ENCODE measurements at places on chromosomes 4 and X.

GRCh38 chr4:8849266-8850073 lies 22.2 kb downstream of the HMX1 start:
- no peak for DNase-seq

GRCh38 chrX:44731160-44731559 lies 112.7 kb upstream of the DUSP21 start:
- peak; percentile 14 for DNase-seq

DNA sequence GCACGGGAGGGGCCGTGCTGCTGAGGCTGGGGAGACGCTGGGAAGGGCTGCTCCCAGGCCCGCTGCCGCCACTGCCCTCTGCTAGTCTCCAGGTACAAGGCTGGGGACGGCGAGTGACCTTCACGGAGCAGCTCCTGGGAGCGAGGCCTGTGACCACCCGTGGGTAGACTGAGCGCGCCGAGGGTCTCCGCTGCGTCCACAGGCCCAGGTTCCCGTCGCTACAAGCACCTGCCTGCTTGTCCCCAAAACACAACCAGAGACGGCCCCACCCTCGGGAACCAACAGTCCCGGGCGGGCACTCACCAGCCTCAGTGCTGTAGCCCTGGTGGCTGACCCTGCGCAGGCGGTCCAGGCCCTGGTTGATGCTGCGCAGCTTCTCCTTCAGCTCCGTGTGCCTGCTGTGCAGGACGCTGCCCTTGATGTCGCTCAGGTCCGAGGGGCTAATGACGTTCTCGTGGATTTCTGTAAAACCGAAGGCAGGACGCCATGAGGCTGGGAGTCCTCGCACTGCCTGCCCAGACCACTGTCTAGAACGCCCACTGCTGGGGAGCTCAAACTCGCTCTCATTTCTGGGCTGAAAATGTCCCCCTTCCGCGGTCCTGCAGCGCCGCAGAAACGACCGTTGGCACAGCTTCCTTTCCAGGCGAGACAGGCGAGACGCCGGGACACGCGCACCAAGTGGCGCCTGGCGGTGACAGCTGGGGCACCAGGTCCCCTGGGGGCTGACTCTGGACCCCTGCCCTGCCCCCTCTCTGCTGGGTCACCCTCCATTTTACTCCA lies 14.3 kb downstream of the LRPAP1 start:
- DNase-seq: no peak

GRCh38 chr4:87875191-87875590 lies 42.4 kb downstream of the MEPE start:
- DNase-seq: no peak

- DNase-seq: peak; percentile 83
Observed at GRCh38 chr4:141646969-141647368, 10.6 kb downstream of the IL15 start.

DNA sequence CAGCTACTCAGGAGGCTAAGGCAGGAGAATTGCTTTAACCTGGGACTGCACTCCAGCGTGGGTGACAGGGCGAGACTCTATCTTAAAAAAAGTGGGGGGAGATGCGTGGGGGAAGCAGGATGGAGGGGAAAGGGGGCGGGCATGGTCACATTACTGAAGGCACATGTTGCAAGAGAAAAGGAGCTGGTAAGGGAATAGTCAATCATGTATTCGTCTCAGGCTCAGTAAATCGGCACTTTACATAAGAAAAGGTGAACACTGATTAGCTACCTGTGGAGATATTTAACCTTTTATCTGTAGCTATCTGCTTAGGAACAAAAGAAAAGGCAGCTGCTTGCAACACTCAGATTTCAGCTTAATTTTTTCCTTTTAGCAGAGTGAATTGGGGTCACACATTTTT lies 132.5 kb downstream of the PLS3 start:
- DNase-seq: no peak

GRCh38 chr4:142585411-142585810 lies 260.7 kb downstream of the INPP4B start:
- DNase-seq: no peak

DNA sequence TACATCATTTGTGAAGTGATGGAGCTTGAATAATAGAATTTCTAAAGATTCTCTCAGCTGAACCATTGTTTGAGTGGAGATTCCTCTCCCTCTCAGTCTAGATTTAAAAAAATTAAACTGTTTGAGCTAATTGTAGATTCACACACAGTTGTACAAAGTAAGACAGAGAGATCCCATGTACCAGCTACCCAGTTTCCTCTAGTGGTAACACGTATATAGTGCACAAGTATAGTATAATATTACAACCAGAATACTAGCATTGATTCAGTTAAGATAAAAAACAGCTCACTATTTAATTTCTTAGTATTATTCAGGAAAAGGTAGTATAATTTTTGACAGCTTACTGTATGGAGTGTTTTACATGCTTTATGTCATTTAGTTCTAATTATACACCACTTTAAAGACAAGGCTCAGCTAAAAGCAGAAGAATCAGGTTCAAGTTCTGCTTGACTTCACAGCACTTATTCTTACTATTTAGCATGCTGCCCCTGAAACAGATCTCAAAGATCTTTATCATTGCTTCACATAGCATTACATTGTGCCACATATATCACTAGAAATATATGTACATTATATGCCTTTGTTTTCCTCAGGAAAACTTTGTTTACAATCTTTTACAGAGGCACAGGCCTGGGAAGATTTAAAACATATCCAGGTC lies 136.1 kb downstream of the SNCA start:
- DNase-seq: no peak

DNA sequence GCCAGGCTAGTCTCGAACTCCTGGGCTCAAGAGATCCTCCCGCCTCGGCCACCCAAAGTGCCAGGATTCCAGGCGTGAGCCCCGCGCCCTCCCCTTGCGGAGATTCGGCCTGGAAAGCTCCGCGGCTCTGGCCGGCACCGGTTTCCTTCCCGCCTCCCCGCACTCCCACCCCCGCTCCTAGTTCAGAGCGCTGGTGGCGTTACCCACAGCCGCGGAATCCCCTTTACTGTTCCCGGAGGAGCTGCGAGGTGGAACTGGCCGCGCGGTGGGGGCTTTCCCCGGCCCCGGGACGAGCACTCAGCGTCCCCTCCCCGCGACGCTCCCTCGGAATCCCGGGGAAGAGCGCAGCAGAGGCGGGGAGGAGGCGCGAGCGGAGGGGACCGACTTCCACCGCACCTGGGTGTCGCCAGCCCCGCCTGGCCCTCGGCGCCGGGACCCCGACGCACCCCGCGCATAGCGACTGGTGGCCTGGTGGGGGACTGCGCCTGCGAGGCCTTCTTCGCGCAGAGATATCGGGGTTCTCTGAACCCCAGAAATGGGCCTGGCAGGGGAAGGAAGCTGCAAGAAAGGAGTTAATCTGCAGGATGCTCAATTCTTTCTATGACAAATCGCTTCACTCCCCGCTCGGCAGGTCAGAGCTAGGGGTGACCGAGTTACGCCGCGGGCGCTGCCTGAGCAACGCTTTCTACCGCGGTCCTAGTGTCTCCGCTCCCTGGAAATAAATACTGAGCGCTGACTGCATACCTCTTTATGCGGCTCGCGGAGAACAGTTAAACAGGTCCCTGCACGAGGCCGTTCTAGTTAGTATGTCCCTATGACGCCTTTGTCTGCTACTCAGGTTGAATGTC lies 14.6 kb upstream of the SLC25A4 start:
- no peak for DNase-seq

DNA sequence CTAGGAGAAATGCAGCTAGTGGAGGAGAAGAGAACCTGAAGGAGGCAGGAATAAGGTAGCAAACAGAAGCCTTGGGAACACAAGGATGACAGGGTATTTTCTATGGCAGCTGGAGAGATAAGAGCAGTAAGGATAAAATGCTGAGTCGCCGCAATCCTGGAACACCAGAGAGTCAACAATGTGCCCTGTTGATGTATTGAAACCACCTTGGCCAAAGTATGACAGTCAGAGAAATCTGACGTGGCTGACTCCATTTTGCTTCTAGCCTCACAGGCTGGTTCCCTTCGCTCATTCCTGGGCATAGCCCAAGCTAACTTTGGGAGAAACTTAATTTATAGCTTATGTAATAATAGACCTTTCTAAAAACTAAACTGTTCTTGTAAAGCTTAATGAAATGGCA lies 56.6 kb upstream of the C4orf54 start:
- DNase-seq: no peak

- peak; percentile 6 for DNase-seq
Observed at GRCh38 chr4:63717384-63717783, 691.9 kb downstream of the TECRL start.

DNA sequence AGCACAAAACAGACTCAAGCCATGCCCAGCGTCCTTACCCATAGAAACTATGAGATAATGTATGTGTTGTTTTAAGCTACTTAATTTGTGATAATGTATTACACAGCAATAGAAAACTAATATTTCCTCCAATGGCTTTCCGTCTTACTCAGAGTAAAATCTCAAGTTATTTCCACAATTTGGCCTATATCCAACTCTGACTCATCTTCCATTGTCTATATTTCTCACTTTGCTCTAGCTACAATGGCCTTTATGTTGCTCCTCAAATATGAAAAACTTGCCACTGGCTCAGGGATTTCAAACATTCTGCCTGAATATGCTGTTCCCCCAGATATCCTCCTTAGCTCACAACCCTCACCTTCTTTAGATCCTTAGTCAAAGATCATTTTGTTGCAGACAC lies 31.6 kb downstream of the IQCM start:
- DNase-seq: peak; percentile 63

GRCh38 chr4:104919406-104919805 lies 227.3 kb upstream of the TET2 start:
- no peak for DNase-seq

DNA sequence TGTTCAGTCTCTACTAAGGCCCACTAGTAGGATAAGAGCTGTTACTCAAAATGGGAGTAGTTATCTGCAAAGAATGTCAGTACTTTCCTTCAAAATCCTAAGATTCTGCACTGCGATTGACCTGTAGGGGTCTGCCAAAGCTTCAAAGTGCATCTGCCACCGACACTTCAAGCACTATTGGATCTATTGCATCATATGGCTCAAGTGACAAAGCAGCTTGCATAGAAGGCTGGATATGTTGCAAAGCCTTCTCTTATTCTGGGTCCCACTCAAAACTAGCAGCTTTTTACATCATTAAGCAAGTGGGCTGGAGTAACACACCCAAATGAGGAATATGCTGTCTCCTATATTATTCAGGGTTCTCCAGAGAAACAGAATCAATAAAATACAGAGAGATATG lies 115.4 kb upstream of the EMCN start:
- DNase-seq: no peak

DNA sequence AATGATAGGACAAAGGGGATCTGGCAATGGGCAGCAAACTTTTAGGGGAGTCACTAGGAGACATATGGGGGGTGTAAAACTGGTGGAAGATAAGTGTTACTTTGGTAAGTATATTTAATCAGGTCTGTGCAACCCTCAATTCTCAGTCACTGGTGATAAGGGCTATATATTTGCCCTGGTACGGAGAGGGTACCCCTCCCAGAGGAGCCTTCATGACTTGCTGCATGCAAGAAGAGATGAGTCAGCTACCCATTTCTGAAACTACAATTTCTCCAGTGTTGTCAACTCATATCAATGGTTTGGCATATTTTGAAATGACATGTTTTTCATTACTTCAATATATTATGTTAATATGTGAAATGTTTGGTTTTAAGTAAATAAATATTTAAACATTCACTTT lies 14.3 kb downstream of the SMARCAD1 start:
- no peak for DNase-seq

GRCh38 chr4:26086621-26087441 lies 172.8 kb downstream of the SMIM20 start:
- no peak for DNase-seq

GRCh38 chr4:118942465-118942864 lies 53.8 kb downstream of the SYNPO2 start:
- no peak for DNase-seq

GRCh38 chr4:67546004-67546356 lies 677 bp upstream of the CENPC start:
- DNase-seq: no peak

DNA sequence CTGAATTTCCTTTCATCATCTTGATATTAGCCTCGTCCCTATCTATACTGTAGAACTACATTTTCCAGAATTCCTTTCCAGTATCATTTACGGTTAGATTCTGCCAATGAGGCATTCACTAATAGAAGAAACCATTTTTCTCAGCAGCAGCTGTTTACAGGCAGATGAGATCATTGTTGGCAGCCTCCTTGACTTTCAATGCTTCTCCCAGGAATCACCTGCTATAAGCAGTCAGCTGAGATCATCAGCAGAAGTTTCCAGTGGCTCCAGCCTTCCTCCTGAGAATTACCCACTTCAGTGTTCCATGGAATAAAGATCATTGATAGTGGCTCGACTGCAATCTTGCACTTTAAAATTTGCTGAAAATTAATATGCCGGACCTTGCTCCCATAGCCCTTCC lies 157.3 kb upstream of the TET2 start:
- DNase-seq: peak; percentile 51

DNA sequence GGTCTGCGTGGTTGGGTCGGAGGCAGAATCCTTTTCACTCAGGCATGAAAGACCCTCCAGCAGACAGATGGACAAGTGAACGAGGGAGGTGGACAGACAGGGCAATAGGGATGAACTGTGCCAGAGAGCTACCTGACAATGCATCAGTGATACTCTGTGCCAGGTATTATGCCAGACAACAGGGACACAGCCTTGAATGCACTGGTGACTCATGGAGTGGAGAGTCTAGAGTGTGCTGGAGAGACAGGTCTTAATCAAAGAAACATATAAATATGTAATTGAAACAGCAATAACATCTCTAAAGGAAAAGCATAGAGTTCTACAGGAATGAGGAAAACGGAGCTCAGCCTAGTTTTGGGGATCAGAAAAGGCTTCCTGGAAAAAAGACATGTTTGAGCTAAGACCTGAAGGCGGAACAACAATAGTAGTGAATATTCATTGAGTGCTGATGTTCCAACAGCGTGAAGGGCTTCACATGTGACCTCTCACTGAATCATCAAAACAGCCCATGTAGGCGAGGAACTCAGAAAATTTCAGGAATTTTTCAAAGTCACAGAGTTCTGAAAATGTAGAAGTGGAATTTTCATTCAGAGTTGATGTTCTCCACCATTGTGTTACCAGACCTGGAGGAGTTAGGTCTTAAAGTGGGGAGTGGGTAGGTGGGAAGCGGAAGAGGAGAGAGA lies 20.0 kb upstream of the FGFBP2 start:
- DNase-seq: peak; percentile 54

DNA sequence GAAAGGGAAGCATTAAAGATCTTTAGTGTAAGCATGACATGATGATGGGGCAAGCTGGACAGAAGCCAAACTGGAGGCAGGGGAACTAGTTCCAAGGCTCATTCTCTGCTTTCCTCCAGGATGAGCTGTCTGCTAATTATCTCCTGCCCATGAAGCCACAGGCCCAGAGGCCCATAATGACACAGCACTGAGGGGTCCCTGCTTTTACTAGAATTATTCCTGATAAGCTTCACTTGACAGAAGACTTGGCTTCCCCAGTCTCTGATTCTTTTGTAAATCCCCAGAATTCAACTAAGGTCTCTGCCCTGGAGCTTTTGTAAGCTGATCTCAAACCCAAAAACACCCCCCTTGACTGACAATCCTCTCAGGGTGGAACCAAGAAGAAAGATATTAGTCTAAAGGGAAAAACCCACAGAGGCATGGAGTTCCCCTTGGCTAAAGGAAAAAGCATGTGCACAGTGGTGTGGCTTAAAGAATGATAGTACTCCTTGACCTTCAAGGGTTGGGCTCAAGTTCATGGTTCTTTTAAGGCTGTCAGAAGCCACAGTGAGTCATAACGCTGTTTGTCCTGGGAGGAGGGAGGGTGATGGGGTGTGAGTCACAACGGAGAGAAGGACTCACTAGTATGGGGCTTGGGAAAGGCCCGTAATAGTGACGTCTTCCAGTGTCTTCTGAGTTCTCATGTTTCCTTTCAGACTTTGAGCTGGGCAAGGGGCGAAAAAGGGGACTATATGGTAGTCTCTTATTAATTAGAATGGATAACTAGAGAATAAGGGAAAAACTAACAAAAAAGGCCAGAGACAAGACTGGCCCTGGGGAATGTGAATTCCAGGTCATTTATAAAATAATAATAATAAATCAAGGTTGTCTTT lies 146.0 kb upstream of the CPEB2 start:
- peak; percentile 100 for DNase-seq

All from iris pigment epithelial cell (primary cell).